ENCODE measurements at places on chromosomes 1 and 21.

DNA sequence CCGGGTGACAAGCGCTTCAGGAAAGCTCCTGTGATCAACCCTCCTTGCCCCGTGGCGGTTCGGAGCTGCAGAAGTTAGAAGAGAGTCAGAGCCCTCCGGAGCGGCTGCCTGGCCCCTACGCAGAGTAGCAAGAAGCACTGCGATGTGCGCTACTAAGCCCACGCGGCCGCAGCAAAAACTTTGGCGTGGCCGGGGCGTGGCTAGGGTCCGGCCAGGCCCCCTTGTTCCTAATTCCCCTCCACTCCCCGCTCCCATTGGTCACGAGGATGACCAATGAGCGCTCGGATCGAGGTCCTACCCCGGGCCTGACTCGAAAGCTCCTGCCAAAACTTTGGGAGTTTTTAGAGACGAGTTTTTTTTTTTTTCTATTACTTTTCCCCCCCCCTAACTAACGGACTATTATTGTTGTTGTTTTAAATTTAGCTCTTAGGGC lies at the start of gene HLX:
TSS of gene HLX (plus strand) at position 368 of the 433 bp plus-strand sequence. CDS start 415 bp downstream, outside the sequence.
- peak; percentile 93 for DNase-seq

- DNase-seq = peak; percentile 34
Measured at GRCh38 chr1:98119796-98120195, 199.0 kb upstream of the DPYD start.

GRCh38 chr1:218219460-218219859 lies 65.6 kb upstream of the RRP15 start:
- DNase-seq = no peak

DNA sequence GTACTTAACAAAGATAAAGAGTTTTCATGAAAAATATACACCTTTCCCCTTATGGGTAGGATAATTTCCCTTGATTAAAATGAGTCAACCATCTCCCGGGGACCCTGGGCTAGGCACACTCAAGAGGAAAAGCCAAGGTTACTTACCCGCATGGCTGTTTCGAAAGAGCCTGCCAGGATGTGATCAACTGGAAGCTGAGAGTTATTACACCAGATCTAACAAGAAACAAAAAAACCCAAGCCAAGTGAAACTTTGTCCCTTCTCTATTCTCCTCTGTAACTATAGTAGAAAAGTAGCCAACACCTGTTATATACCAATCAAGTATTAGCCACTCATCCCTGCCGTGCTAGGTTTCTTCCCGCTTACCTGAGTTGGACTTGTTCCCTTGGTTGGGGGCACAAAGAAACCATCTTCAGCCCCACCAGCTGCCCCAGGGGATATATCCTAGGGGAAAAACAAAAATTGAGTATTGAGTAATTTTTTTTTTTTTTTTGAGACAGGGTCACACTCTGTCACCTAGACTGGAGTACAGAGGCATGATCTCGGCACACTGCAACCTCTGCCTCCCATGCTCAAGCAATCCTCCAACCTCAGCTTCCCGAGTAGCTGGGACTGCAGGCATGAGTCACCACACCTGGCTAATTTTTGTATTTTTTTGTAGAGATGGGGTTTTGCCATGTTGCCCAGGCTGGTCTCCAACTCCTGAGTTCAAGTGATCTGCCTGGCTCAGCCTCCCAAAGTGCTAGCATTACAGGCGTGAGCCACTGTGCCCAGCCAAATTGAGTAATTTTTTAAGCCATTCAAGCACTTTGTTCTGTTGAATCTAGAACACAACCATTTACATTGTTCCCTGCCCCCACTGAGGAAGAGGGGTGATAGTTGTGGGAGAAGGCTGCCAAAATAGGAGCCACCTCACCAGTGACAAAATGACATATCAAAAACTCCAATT lies 8.4 kb upstream of the PEX19 start:
- DNase-seq = peak; percentile 20

- no peak for DNase-seq
Measured at GRCh38 chr1:20685099-20685662, 24.0 kb upstream of the DDOST start.

- no peak for DNase-seq
Measured at GRCh38 chr1:36328713-36329112, 5.3 kb upstream of the EVA1B start.

DNA sequence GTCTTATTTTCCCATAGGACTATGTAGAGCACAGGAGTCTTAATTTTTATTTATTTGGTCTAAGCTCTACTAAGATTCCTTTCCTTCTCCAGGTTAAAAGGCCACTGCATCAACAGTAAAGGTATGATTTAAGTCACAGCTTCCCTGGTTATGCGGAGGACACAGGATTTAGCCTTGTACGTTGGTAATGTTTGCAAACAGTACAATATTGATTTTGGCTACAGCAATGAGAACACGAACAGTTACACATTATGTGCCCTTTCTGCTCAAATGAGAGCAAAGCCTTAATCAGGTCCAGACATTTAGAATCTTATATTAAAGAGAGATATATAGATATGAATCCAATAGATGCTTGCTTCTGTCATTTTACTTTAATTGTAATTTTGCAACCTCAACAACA lies 264.0 kb downstream of the NUF2 start:
- DNase-seq = no peak

DNA sequence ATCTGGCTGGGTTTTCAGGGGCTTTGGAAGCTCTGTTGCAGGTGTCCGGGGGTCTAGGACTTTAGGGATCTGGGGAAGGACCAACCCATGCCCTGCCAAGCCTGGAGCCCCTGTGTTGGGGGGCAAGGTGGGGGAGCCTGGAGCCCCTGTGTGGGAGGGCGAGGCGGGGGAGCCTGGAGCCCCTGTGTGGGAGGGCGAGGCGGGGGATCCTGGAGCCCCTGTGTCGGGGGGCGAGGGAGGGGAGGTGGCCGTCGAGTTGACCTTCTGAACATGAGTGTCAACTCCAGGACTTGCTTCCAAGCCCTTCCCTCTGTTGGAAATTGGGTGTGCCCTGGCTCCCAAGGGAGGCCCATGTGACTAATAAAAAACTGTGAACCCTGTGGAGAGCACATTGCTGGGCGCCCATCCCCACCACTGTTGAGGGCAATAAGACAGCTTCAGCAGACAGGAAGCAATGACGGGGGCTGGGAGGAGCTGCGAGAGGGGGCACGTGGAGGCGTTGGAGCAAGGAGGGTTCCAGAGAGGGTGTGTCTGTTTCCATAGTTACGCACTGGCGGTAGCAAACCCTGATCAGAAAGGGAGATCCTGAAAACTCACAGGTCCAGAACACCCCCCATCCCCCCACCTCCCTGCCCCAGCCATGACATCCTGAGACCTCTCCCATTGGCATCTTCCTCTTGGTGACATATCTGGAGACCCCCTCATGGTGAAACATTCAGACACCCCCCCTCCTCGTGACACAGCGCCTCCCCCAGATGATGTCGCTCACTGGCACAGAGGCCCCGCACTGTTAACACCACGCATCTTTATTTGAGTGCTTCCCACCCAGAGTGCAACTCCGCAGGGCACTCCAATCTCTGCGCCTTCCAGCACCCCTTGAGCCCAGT lies 8.4 kb downstream of the MYBPH start:
- no peak for DNase-seq

GRCh38 chr1:43491061-43491460 lies 37.3 kb upstream of the HYI start:
- DNase-seq = no peak

DNA sequence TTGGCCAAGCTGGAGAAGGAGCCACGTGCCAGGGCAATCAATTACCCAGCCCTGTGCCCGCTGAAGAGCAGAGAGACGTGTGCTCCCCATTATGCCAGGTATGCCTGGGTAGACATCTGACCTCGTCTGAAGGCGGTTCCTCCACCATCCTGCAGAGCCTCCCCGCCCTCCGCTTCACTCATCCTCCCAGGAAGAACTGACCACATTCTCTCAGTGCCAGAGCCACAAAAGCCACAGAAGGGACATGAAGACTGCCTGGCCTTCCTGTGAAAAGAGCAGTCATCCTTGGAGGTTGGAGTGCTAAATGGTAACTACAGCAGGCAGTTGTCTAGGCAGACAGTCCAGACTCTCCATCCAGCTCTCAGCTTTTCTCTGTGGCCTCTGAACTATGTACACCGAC lies 12.0 kb downstream of the SYT2 start:
- DNase-seq = no peak

DNA sequence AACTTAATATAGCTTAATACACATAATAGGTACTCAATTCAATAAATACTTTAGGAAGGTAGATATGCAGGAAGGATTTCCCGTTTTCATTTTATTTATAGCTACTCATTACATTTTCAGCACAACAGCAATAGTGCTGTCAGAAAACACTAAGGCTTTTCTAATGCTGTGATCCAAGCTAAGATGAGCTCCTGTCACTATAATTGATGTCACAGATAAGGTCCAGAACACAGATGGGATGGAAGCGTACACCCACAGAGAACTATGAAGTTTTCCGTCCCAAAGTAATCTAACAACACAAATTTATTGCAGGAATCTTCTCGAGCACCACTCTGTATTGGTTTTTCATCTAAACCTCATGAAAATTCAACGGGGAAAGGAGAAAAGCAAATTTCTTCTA lies 13.6 kb downstream of the AUNIP start:
- no peak for DNase-seq

DNA sequence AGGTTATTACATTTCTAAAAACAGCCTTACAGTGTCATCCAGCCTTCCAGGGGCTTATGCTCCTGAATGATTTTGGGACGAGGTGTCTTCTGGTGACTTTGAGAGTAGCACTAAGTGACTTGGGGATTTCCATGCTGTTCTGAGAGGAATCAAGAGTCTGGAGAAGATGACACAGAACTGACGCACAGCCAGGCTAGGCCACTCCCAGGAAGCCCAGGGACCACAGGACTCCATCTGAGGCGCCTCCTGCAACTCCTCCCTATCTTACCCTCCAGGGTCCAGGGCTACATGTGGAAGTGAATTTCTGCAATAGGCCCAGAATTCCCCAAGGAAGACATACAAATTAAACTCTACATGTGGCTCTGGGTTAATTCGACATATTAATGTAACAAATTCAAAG lies 92.5 kb downstream of the SLC25A24 start:
- no peak for DNase-seq

DNA sequence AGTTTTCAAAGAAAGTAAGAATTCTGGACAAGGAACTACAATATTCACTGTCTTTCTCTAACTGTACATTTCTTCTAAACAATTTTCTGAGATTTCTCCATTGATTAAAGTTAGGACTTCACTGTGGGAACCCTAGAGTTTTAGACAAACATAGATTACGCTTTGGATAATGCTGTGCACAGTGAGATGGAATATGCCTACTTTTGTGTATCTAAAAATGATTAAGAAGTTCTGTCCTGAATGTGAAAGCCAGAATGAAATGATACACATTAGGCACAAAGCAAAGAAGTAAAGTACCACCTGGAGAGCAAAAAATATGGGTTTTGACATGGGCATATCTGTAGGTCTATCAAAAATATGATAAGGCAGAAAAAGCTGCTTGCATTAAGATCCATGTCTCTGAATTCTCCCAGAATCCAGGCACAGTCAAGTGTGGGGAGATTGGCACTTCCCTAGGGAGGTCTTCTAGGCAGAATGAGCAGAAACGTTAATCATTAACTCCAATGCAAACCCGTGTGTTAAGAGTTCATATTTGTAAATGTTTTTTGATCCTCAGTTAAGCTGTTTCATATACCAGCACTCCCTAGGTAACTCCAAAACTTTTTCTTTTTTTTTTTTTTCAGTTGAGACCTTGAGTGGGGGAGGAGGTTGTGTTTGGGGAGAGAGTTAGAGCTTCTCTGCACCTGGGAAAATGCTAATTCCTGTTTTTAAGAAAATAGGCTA lies 467.1 kb downstream of the LMO4 start:
- DNase-seq = no peak

DNA sequence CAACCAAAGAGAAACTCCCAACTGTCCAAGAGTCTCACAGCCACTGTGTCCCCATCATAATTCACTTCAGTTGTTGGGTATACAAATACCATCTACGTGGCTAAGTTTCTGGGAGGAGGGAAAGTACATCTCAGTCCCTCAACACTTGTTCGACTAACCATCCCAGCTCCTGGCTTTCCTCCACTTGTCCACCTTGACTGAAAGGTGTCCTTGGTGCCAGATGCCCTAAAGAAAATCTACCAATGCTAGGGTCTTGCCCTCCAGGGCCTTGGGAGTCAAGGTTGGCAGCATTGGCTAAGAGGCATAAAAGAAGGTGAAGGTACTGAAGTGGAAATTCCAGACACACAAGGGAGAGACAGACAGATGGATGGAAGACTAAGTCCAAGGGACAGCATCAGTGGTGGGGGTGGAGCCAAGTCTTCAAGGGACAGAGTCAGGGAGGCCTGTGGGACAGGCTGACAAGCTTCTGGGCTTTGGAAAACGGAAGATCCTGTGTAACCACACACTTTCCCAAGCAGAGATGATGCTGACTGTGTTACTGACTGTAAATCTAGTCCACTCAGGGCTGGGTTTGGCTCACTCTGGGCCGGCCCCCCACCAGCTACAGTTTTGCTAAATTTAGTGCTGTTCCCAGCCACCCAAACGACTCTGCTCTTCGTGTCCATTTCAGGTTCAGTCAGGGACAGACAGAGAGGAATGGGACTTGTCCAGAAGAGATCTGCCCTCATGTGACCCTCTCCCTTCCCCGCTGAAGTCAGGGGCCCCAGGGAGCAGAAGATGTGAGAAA lies 60.1 kb downstream of the CD34 start:
- no peak for DNase-seq

GRCh38 chr1:69294171-69294570 lies 273.6 kb upstream of the LRRC7 start:
- no peak for DNase-seq

- DNase-seq = peak; percentile 64
Measured at GRCh38 chr1:162847839-162848453, 13.0 kb downstream of the CCDC190 start.

Measured in amniotic epithelial cell (primary cell).